ENCODE measurements at places on chromosomes 6 and 20. TPM values are rescaled to one million over a fixed set of nuclear protein-coding genes. Genes with fewer than 3 reads are reported as not detected.

Gene METTL24
- total RNA-seq: 14.3 TPM

Gene NKAIN4
- not detected for total RNA-seq

Gene TFAP2D
- total RNA-seq: not detected

Gene AARS2
- total RNA-seq: 11.5 TPM

Gene ECT2L
- total RNA-seq: 0.30 TPM

Gene EPHA7
- 0.75 TPM for total RNA-seq

Measured in aorta (tissue), 5 donors.